ENCODE measurements at places on chromosomes 3 and 15.

DNA sequence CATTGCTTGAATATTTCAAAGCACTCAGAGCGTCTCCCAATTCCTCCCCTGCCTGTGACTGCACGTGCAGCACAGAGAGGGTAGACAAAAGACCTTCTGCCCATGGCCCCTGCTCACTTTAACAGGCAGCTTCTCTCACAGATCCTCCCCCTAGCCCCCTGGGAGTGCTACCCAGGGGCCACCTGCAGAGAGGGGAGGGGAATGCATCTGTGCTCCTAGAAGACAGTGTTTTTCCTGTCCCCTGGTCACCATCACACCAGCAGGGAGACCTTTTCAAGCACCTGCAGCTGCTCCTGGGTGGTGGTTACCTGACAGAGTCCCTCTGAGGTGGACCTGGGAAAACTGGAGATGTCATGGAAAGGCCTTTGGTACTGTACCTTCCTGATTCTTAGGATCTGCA, 56.7 kb upstream of the PRR23C start:
- DNase-seq, result no peak

- no peak for DNase-seq
Observed at GRCh38 chr3:56792193-56792592, 9.6 kb downstream of the ARHGEF3 start.

- DNase-seq, result no peak
Observed at GRCh38 chr3:50359760-50360110, 414 bp upstream of the TMEM115 start.

- DNase-seq, result no peak
Observed at GRCh38 chr3:117691526-117691925, 981.9 kb downstream of the TUSC7 start.

DNA sequence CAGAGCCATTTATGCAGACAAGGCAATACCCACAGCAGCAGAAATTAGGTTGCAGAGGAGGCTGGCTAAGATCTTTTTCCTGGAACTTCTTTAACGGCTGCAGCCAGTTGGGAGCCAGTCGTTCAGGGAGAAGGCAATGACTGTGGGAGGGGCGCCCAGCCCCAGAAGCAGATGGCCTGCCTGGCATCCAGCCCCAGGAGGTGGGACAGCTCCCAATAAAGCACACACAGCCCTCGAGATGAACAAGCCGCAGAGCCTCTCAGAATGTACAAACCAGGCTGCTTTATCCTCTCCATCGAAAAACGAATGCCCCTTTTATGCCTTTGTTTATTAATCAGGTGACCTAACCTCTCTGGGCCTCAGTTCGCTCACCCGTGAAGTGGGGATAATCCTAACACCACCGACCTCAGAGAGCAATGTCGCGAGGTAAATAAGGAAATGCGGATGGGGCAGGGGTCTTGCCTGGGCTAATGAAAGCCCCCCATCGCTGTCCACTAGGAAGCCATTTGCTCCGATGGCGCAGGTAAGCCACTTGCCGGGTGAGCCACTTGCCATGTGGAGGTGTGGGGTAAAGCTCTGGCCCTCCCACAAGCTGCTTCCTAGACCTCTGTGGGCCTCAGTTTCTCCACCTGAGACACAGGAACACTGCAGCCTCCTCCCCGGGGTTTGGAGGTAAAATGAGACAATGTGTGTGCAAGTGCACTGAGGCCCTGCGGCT, 35.8 kb downstream of the MGLL start:
- peak; percentile 98 for DNase-seq

DNA sequence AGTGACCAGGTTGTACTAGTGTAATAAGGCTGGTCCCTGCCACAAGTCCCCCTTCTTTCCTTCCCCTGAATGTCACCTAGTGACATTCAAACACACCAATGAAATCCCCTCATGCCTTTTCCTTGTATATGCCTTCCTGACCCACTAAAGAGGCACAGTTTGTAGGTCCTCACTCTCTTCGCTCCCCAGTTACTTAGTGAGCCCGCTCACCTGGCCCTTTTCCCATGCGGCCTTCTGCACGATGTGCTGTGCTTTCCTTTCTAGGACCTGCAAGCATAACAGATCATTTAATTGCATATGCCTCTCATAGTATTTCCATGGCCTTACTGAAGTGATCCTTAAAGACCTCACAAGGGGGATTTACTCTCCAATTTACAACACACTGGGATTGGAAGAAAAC, 146.3 kb downstream of the THRB start:
- DNase-seq, result no peak

GRCh38 chr3:160566499-160566898, 1.1 kb upstream of the KPNA4 start:
- no peak for DNase-seq

DNA sequence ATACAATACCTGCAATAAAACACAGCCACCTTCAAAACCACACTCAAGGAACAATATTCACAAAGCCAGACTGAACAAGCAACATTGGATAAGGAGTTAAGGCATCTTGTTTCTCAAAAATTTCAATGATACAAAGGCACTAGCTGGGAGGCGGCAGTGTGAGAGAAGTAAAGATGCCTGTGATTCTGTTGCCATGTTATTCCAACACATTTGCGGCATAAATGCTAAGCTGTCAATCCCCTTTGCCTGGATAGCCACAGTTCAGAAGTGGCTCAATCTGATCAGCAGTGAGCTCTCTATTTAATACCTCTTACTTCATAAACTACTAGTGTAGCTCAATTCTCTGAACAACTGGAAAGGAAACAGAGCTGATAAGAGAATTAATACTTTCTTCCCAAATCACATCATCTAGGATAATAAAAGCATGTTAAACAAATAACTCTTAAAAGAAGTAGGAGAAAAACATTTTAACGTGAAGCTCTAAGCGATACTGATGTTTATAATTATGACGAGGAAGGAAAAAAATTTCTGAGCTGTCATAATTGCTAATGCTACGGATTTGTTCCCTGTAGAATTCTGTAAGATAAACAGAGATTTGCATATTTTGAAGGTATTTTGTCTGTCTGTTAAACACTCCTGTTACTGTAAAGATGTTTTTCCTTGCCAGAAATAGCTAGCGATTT, 358.4 kb downstream of the FOXP1 start:
- DNase-seq, result no peak

DNA sequence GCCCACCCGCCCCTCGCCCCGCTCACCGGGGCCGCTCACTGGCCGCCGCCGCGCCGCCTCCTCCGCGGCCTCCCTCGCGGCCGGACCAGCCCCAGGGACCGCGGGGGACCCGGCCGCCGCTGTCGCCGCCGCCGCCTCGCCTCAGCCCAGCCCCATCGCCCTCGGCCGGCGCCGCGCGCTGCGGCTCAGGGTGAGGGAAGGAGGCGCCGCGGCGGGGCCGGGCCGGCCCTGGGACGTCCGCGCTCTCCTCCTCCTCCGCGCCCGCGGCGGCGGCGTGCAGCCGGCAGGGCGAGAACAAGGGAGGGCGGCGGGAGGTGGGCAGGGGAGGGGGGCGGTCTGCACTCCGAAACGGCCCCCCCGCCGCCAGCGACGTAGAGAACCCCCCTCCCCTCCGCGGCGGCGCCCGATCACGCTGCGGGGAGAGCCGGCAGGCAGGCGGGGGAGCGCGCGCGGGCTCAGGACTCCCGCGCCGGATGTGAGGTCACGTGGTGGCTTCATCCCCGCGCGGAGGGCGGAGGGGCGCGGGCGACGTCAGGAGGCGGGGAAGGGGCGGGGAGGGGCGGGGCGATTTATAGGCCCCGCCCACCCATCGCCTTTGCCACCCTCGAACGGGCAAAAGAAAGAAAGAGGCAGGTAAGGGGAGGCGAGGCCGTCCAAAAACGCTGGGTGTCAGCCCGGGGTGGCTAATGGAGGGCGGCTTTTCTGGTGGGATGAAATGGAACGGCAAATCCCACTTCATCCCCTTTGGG, at the start of gene ATP13A3:
ATP13A3 (minus strand) TSS at position 463 of the 749 bp plus-strand sequence. CDS start 24,812 bp downstream, outside the sequence.
- DNase-seq, result peak; percentile 94

DNA sequence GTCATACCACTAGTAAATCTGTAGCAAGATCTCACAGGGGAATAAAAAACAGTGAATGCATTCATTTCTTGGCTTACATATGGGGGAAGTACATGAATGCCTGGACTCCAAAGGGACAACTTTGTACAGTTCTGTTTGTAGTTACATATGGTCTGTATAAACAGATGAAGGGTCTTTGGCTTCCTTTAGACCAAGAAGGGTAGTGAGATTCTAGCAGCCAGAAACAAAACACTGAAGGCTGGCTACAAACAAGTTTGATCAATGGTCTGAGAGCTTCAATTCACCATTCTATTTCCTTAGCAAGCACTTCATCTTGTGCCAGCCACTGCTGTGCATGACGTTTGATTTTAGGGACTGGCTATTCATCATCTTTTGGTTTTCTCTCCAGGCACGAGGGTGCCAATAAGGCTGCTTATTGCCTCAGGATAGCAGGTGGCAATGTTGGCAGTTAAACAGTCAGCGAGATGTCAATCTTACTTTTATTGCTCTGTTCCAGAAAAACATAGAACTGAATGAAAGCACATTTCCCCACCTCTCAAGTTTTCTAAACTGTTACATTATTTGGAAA, 313.7 kb upstream of the COL8A1 start:
- DNase-seq, result peak; percentile 12
